Pericardium fibroblast (primary cell): ENCODE measurements at places on chromosomes 12 and 14. TPM values are rescaled to one million over a fixed set of nuclear protein-coding genes. Genes with fewer than 3 reads are reported as not detected.

ADAM20 gene
- 0.17 TPM in 1 of 2 replicates, not detected in the other for total RNA-seq

MEG3 gene
- total RNA-seq, result 117 and 133 TPM in 2 replicates

LMNTD1 gene
- total RNA-seq, result not detected in 2 replicates

RASSF8 gene
- 31.2 and 42.3 TPM in 2 replicates for total RNA-seq

MYO1H gene
- not detected in 2 replicates for total RNA-seq

CD163L1 gene
- not detected in 2 replicates for total RNA-seq

IL22 gene
- not detected in 2 replicates for total RNA-seq

RFX4 gene
- total RNA-seq, result not detected in 2 replicates

FAM181A gene
- not detected in 2 replicates for total RNA-seq

TMEM179 gene
- not detected in 2 replicates for total RNA-seq

KRT86 gene
- total RNA-seq, result under 0.01 TPM in 1 of 2 replicates, not detected in the other

EMP1 gene
- total RNA-seq, result 472 and 513 TPM in 2 replicates

ESRRB gene
- 0.09 TPM in 1 of 2 replicates, not detected in the other for total RNA-seq

KLRK1 gene
- total RNA-seq, result not detected in 2 replicates
